Activated CD8-positive, alpha-beta T cell treated with anti-CD3 and anti-CD28 coated beads for 36 hours (primary cell): ENCODE measurements at places on chromosomes 5 and 9. TPM values are rescaled to one million over a fixed set of nuclear protein-coding genes. Genes with fewer than 3 reads are reported as not detected.

DNA sequence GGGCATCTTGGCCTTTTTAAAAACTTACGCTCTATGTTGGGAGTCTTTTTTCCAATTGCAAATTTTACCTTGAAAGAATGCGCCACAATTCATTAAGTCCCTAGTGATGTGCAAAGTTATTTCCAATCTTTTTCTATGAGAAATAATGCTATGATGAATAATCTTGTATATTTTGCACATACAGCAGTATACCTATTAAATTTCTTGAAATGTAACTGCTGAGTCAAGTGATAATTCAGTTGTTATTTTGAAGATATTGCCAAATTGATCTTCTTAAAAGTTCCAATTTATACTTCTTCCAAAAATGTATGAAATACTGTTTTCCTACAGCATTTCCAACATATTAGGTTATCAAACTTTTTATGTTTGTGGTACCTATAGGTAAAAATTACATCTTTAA lies 92.8 kb upstream of the PPP2R2B start:
- DNase-seq: no peak

Gene PTGS1
- not detected for total RNA-seq

Gene ADAMTS16
- total RNA-seq: not detected

Gene HRH2
- 24.5 TPM for total RNA-seq

Gene SLC25A51
- total RNA-seq: 27.1 TPM
